ENCODE measurements at places on chromosomes 5 and 9.

DNA sequence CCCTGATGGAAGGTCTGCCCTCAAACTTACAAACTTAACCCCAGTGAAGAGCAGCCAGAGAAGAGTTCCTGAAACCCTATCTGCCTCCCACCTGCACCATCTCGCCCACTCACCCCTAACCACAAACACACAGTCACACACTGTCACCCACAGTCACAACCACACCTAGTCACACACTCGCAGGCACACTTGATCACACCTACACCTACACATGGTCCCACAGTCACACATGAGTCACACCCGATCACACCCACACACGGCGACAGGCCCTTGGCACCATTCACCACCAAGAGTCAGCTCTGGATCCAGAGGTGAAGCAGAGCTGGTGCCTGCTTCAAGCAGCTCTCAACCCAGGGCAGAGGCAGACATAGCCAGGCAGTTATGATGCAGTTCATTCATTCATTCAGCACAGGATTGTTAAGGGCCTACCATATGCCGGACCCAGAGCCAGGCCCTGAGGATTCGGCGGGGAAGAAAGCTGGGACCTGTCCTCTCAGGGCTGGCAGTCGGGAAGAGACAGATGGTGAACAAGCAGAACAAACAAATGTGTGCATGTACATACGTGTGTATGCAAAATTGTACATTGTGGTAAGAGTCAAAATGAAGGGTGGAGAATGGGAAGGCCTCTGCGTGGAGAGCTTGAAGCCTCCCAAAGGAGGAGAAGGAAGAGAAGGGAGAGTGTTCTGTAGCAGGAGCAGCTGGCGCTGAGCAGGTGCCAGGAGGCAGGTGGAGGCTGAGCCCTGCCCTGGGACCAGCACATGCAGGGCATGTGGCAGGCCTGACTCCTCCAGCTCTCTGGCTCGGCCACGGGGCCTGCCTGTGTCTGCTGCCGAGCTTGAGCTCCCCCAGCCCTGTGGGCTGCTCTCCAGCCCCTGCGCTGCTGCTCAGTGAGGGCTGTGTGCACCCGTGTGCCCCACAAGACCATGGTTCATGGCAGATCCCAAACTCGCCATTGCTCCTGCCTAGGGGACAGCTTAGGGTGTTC is 6.4 kb downstream of the TSPAN17 start:
- DNase-seq: no peak

DNA sequence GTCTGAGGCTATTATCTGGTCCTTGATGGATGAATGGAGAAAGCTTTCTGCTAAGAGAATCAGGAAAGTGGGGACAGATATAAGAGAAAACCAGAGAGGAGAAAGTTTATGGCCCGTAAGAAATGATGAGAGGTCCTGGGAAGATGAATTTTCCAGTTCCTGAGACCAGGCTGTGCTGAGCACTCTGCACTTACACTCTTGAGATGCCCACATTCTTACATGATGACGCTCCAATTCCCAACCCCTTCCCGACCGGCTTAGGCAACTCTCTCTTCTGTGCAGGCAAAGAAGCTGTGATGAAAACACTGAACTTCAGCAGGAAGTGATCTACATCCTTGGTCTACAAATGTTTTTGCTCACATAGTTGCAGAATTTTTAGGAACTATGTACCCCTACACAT is 417.0 kb downstream of the ARHGEF28 start:
- no peak for DNase-seq

- no peak for DNase-seq
Measured at GRCh38 chr5:102119252-102119651, 176.8 kb downstream of the SLCO4C1 start.

GRCh38 chr5:78242001-78242400 is 52.5 kb downstream of the AP3B1 start:
- no peak for DNase-seq

GRCh38 chr5:126339215-126339805 is 83.9 kb upstream of the GRAMD2B start:
- peak; percentile 65 for DNase-seq

GRCh38 chr5:159218595-159219023 is 9.3 kb upstream of the RNF145 start:
- no peak for DNase-seq

GRCh38 chr9:121298016-121298538 is 30.1 kb downstream of the GSN start:
- no peak for DNase-seq

- no peak for DNase-seq
Measured at GRCh38 chr5:62886603-62887315, 308.1 kb downstream of the LRRC70 start.

DNA sequence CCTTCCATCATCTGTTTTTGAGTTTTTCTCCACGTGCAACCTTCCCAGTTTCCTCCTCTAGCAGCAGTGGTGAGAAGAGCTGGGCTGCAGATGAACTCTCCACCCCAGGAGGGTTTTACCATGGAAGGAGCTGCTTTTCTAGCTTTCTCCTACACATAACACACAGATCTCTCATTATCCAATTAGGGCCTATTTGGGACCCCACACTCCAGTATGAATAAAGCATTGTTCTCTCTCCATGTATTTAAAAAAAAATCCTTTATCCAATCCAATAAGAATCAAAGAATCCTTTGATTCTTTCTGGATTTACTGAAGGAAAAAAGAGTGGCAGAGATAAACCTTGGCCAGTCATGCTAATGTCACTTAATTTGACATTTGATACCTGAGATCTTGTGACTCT is 31.6 kb upstream of the NAA35 start:
- no peak for DNase-seq

- no peak for DNase-seq
Measured at GRCh38 chr5:133294380-133294779, 242.6 kb downstream of the HSPA4 start.

GRCh38 chr5:131757830-131758519 is 38.8 kb downstream of the FNIP1 start:
- no peak for DNase-seq

DNA sequence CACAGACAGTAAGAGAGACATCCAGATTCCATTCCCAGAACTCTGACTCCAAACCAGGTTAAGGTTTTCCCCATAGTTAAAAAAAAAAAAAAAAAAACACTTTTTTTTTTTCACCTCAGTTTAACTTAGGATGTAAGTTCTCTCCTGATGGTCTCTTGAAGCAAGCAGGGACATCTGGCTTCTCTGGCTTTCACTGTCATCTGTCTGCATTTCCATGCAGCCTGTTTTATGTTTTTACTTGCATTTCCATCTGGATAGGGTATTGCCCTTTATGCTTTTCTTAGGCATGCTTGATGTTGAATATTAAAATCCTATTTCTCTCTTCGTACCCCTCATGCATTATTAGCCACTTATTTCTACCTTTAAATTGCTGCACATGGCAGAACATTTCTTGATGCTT is 135.3 kb upstream of the WWC1 start:
- DNase-seq: no peak

DNA sequence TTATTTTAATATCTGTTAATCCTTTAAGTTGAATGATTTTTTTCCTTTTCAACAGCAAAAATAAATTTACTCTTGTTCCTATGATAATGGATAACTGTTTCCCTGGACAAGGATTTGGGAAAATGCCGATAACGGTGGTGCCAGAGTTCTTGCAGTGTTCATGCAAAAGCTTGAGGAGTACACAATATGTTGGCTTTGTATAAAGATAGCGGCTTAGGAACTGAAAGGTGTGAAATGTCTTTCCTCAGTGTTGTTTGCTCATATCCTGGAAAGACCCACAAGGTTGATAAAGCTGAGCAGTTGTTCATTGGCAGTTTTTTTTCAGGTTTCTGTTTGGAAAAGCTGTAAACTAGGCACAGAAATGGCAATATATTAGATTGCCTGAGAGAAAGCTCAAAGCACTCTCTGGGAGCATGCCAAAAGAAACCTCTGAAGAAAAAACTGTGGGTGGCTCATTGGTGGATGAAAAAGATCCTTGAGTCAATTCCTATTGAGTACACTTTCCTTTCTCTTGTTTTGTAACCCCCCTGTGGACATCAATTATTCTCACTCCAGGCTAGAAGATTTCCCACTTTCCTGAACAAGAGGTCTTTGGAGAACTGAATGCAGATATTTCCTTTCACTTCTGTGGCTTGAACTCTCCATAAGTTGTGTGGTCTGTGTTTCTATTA is 117.2 kb upstream of the RGMB start:
- DNase-seq: no peak

DNA sequence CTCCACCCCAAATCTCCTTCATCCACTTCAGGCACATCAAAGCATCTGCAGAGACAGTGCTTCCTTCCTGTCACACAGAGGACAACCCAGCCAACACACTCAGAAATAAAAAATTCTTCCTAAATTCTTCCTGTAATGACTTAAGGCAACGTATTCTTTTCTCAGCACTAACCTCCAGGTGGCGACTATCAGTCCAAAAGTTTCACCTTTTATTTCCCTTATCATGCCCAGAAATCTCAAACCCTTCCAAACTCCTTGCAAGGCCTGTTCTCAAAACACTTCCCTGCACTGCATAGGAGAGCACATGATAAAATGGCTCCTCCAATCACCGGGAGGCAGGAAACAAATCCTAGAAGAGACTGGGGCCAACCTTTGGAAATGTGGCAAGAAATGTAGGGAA is 35.1 kb downstream of the SLIT3 start:
- no peak for DNase-seq

DNA sequence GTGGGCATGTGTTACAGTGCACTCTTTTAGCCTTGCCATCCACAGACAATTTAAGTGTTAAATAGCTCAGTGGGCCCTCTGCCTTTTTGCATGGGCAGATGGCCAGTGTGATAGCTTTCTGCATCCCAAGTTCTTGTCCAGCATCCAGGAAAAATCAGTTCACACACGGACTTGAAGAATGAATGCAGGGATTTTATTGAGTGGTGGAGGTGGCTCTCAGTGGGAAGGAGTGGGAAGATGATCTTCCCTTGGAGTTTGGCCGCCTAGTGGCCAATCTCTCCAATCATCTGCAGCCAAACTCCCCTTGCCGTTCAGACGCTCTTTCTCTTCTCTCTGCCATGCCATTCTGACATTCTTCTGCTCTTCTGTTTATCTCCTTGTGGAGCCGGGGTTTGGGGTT is 322.4 kb upstream of the GRAMD2B start:
- DNase-seq: peak; percentile 2

- DNase-seq: no peak
Measured at GRCh38 chr5:93385655-93386054, 195.4 kb downstream of the NR2F1-AS1 start.

- no peak for DNase-seq
Measured at GRCh38 chr5:7500256-7500655, 104.3 kb downstream of the ADCY2 start.

DNA sequence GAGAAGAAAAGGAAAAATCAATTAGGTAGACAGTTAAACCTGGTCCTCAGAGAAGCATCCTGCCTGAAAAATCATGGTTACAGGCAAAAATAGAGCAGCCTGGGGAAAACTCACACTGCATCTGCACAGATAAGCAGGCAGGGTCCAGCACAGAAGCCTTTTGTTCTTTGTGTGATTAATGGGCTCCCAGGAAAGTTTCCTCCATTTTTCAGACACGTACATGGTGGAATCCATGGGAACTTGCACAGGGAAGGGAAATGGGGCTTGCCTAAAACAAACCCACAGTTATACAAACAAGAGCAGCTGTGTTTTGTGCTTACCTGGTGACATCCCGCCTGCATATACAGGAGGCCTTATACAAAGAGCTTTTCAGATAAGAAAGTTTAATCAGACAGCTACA is 243.9 kb upstream of the ATP10B start:
- no peak for DNase-seq

GRCh38 chr5:69444127-69444754 is 29.3 kb downstream of the MARVELD2 start:
- no peak for DNase-seq

DNA sequence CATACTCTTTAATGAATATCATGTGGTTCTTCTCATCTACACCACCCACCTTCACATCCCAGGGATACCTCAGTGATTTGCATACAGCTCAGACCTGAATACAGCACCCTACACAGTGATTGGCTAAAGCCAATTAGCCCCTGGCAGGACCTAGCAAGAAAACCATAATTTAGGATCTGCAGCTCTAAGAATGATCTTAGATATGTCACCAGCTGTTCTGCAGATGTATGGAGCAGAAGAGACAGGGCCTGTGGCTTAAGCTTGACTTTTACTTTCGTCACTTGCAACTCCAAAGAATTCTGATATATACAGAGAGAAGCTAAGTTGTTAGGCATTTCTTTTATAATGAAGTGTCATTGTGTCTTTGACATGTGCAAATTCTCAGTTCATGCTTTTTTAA is 483.2 kb upstream of the C9orf72 start:
- DNase-seq: no peak

- no peak for DNase-seq
Measured at GRCh38 chr5:119263639-119264038, 92.2 kb upstream of the TNFAIP8 start.

GRCh38 chr5:57468481-57469163 is 14.0 kb downstream of the ACTBL2 start:
- no peak for DNase-seq

DNA sequence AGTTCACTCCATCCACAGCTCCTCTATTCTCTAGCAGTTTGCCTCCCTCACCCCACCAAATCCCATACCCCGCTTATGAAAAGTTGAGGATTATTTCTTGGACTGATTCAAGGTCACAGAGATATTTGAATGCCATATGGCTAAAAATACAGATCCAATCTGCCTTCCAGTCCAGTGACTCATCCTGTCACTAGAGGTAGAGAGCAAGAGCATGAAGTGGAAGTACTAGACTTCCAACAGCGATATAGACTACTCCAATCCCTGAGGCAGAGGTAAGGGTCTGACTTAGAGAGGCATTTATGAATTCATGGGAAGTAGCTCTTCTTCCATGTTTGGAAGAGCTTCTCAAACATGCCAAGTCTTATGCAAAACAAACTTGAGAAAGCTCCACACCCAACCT is 72.4 kb upstream of the CCL21 start:
- no peak for DNase-seq

DNA sequence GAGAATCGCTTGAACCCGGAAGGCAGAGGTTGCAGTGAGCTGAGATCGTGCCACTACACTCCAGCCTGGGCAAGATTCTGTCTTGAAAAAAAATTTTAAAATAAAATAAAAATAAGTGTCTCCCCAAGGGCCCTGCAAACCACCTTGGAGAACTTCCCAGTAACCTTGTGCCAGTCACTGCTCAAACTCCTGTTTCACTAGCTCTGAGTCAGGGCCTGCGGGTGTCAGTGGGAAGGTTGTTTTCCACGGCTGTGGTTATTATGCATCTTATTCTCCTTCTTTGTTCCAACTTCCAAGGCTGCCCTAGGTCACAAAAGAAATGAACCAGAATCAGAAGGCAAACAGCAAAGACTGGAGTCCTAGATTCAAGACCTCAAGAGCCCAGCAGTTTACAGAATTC is 246.7 kb downstream of the ADAMTSL1 start:
- DNase-seq: no peak
